T-helper 2 cell (primary cell): ENCODE measurements at places on chromosomes 5 and 9.
A peak's percentile ranks its signal among the peaks of the same experiment; 100 is the strongest.

DNA sequence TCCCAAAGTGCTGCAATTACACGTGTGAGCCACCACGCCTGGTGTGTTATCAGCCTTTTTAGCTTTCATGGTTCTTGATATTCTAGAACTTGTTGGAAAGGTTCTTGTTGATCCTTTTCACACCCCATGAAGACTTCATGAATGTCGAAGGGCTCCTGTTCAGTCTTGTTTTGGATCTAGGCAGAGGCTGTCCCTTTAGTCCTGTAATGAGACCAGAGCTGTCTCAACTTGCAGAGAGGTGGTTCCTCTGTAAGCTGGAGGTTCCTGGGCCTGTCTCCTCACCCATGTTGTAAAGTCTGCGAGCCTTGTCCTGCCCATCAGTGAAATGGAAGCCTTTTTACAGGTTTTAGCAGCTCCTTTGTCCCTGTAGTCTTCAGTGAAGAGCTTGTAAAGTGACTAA, 38.2 kb downstream of the PRRC2B start:
- DNase-seq: no peak

- no peak for DNase-seq
Measured at GRCh38 chr5:56817263-56818014, 2.1 kb downstream of the MAP3K1 start.

- no peak for DNase-seq
Measured at GRCh38 chr9:93268551-93269314, 84.8 kb downstream of the WNK2 start.

GRCh38 chr5:145948921-145949320, 12.5 kb downstream of the SH3RF2 start:
- DNase-seq: no peak

- no peak for DNase-seq
Measured at GRCh38 chr5:138884094-138884493, 9.0 kb upstream of the LRRTM2 start.

GRCh38 chr5:133499895-133500294, 112.4 kb downstream of the FSTL4 start:
- DNase-seq: no peak

DNA sequence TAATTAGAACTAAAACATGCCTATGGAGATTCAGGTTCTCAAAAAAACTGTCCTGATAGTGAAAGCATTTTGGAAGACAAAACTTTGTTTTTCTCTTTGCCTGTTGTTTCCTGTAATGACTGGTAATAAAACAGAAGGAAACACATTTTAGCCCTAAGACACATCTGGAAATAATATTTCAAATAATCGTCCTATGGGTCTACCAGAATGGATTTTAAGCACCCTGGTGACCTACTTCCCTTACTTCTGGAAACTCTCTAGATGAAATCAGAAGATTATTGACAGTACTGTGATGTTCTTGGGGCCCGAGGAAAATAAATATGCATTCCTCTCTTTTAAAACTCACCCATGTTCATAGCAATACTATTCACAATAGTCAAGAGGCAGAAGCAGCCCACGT, 110.1 kb upstream of the TLE4 start:
- DNase-seq: no peak

GRCh38 chr9:123686829-123687192, 243.1 kb downstream of the DENND1A start:
- DNase-seq: no peak

- DNase-seq: no peak
Measured at GRCh38 chr5:34411470-34412346, 244.4 kb upstream of the RAI14 start.

DNA sequence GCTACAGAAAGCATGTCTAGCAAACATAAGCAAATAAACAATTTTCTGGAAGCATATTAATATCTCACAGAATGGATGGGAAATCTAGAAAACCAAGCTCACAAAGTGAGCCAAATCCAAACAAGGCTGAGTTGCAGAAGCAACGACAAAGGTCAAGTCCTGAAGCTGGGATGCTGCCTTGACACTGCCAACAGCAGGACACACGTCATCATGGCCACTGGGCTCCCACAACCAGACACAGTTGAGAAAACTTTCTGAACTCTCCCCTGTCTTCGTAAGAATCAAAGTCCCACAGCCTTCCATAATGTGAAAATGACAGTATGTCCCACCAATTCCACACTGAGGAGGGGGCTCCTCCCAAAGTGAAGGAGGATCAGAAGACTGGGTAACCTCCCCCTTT, 37.6 kb downstream of the EPB41L4A start:
- DNase-seq: no peak

GRCh38 chr9:22165144-22165543, 156.0 kb upstream of the CDKN2B start:
- DNase-seq: no peak

GRCh38 chr9:69657269-69657668, 14.9 kb downstream of the APBA1 start:
- no peak for DNase-seq

- no peak for DNase-seq
Measured at GRCh38 chr5:139389701-139390638, at the start of gene MZB1. Gene MZB1 (minus strand): TSS chr5:139389913. CDS start chr5:139389856, 57 bp downstream.

GRCh38 chr9:20236676-20237075, 385.6 kb downstream of the MLLT3 start:
- DNase-seq: no peak

GRCh38 chr5:2433086-2433485, 318.4 kb downstream of the IRX2 start:
- no peak for DNase-seq

DNA sequence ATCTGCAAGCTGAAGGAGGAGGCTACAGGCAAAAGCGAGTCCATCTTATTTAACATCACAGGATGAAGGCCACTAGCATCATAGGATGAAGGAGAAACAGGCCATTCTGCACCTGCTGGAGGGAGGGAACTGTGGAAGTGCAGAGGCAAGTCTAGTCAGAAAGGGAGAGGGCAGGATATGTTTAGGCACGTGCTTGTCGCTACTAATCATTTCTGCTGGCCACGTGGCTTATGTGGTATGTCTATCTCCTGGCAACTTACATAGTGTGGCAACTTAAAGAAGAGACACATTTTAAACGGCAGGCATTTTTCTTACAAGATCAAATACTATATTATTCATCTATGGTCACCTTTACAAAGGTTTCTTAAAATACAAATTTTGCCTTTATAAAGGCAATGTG, 74.0 kb downstream of the GNAQ start:
- DNase-seq: no peak

DNA sequence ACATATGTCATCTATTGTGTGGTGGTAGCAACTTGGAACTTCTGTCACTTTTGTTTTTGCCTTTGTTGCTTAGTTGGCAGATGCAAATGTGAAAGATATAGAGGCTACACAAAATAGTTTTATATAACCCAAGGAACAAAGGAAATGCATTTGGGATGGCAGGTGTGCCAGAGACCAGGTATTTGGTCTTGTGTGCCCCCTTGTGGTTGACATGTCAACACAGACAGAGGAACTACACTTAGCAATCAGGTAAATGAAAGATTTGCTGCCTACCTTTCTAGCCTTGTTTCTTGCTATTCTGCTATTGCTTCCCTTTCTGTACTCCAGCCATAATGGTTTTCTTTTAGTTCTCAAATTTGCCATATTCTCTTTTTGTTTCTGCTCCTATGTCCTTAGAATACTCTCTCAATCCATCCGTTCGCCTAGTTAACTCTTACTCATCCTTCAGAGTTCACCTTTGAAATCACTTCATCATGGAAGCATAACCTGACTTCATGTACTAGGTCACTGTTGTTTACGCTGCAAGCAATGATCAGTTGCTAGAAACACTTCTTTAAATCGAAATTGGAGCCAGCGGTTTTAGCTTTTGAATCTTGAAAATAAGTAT, 119.5 kb downstream of the TRPM3 start:
- peak; percentile 15 for DNase-seq
